HCT116 (cell line): ENCODE measurements at places on chromosomes 1 and 21. TPM values are rescaled to one million over a fixed set of nuclear protein-coding genes. Genes with fewer than 3 reads are reported as not detected.

Gene C1orf167
- 0.12 TPM for total RNA-seq

Gene IRF2BP2
- total RNA-seq = 61.3 TPM

Gene SYDE2
- 5.3 TPM for total RNA-seq

Gene SLC22A15
- total RNA-seq = 3.1 TPM

Gene FLG2
- total RNA-seq = not detected

Gene CR1L
- total RNA-seq = 0.15 TPM

Gene MAN1C1
- total RNA-seq = 1.2 TPM

Gene TRIM46
- total RNA-seq = 3.8 TPM

Gene CD84
- total RNA-seq = 0.02 TPM

Gene FMO3
- total RNA-seq = 0.12 TPM

Gene ANP32E
- total RNA-seq = 95.1 TPM

Gene TMPRSS15
- not detected for total RNA-seq

Gene CRABP2
- 209 TPM for total RNA-seq

Gene LYPLAL1
- total RNA-seq = 40.0 TPM

Gene MAP1LC3C
- total RNA-seq = not detected

Gene CA14
- 0.39 TPM for total RNA-seq

Gene SAMD13
- total RNA-seq = 14.9 TPM

Gene OR2G6
- total RNA-seq = not detected

Gene TEX38
- total RNA-seq = 0.47 TPM

Gene TMEM81
- total RNA-seq = 4.9 TPM

Gene SLC1A7
- total RNA-seq = not detected

Gene KIF26B
- 0.49 TPM for total RNA-seq

Gene KMO
- not detected for total RNA-seq

Gene RIIAD1
- 0.12 TPM for total RNA-seq

Gene C1orf56
- not detected for total RNA-seq

Gene HPCAL4
- 5.2 TPM for total RNA-seq

Gene PTPRU
- 40.7 TPM for total RNA-seq

Gene ITSN1
- total RNA-seq = 25.8 TPM

Gene TNNT2
- 2.0 TPM for total RNA-seq

Gene PADI2
- 2.7 TPM for total RNA-seq

Gene JAK1
- total RNA-seq = 53.2 TPM

Gene ACTA1
- total RNA-seq = not detected

Gene EDARADD
- 0.30 TPM for total RNA-seq

Gene PRSS38
- total RNA-seq = not detected

Gene SLC9C2
- total RNA-seq = not detected

Gene LRRC3
- total RNA-seq = 7.5 TPM

Gene KRTAP21-2
- total RNA-seq = not detected

Gene TRAF3IP3
- total RNA-seq = 0.34 TPM

Gene OLIG1
- total RNA-seq = not detected

Gene IFI44
- 0.66 TPM for total RNA-seq

Gene PRAMEF17
- not detected for total RNA-seq
